ENCODE measurements at places on chromosomes 13 and 19.

DNA sequence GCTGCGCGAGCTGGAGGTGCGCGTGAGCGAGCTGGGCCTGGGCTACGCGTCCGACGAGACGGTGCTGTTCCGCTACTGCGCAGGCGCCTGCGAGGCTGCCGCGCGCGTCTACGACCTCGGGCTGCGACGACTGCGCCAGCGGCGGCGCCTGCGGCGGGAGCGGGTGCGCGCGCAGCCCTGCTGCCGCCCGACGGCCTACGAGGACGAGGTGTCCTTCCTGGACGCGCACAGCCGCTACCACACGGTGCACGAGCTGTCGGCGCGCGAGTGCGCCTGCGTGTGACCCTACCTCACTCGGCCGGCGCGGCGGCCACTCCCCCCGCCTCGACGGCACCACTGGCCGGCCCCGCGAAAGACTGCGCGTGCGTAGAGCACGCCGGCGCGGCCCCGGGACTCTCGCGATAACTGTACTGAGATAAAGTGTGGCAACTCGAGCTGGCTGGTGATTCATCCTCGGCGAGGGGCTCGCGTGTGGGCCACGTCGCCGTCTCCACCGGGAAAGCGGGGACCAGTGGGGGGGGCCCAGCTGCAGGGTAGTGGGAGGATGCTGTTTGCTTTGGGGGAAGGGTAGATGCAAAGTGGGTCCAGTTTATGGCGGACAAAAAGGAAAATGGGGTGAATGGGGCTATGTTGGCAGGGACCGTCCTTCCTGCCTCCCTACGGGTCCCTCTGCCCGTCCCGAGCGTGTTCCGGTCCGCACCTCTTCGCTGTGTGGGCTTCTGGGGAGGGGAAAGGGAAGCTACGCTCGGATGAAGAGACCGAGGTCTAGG, 11.4 kb downstream of the FUT6 start:
- DNase-seq = peak; percentile 40

- no peak for DNase-seq
These were observed 199.6 kb upstream of the IRS2 start for GRCh38 chr13:109985871-109986450.

GRCh38 chr13:76314495-76314894, 571.7 kb downstream of the KCTD12 start:
- DNase-seq = no peak

DNA sequence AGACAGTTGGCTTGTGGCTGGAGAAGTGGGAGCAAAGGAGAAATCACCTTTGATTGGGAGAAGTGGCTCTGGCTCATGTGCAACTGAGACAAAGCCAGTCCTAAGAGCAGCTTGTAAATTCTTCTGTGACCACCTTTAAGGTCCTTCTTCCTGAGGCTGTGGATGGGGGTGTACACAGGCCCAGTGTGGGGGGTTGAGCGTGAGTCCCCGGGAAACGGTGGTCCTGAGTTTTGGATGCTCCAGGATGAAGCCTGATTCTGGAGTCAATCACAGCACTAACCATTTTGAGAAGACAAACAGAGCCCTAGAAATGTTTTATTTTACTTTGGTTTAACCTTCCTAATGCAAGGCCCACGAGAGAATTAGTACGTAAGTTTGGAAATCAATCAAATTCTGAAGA, 3.9 kb upstream of the CEBPA start:
- no peak for DNase-seq

- DNase-seq = no peak
These were observed 1815.9 kb downstream of the PCDH9 start for GRCh38 chr13:65414187-65414586.

DNA sequence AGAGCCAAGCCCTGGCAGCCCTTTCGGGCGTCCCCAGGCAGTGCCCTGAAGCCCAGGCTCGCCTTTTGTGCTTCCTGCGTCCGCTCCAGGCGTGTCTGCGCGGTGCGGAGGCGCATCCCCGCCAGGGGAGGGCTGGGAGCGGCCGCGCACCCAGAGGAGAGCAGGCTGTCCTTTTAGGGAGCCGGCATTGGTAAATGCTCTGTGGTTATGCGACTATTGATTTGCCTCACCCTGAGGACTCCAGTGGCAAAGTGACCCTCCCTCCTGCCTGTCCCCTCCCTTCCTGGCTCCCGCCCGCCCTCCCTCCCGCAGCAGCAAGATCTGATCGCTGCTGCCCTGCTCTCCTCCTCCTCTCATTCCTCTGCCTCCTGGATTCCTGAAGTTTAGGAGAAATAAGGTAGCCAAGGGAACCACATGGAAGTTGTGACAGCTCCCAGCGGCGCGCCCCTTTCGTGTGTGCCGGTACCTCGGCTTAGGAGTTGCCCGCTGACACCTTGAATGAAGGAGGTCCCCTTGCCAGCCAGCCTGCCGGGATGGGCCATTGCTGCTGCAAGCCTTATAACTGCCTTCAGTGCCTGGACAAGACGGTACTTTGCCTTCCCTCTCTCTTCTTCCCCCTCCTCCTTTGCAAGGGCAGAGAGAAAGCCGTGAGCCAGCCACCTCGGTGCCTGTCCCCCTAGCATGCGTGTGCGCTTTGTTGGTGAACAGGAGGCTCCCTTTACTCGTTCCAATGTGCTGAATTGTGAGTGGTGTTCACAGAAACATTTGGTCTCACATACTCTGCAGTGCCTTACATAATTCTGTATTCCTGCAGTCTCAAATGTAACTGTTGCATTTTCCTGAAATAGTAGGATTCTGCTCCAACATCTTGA, 166.9 kb downstream of the SLC7A1 start:
- no peak for DNase-seq

DNA sequence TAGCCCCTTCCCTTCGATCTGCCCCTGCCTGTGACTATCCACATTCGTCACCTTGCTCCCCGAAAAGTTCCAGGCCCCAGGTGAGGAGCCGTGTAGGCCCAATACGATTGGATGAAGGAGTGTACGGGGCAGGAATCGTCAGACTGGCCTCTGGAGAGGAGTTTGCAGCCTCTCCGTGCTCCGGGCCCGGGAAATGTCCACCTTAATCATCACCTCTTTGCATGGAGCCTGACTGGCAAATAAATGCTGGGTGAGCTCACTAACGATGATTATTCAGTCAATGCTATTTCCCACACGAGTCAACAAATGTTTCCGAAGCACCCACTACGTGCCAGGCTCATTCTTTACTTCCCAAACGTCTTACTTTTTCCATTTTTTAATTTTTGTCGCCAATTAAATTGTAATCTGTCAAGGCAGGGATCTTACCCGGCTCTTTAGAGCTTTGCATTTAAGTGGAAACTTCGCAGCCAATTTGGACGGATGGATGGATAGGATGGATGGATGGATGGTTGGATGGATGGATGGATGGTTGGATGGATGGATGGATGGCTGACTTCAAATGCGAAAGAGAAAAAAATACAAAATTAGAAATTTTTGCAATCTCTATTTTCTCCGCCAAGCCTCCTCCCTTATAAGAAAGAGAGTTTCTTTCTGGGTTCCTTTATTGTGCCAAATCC, 45.8 kb downstream of the TGDS start:
- no peak for DNase-seq

GRCh38 chr13:44101347-44102083, 221.8 kb downstream of the LACC1 start:
- no peak for DNase-seq

DNA sequence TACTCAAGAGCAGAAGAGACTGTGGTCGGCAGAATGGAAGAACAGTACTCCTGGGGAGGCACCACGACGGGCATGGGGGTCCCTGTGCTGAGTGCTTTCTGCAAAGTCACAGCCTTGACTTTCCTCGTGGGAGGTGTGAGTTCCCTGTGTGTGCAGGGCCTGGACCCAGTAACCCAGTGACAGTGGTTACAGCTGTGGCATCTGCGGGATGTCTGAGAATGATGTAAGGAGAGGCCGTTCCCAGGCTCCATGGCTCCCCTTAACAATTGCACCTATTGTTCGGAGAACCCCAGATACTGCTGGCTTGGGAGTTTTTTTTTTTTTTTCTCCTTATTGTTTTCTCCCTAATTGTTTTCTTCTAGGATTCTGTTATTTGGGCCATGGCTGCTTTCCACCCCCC, 5.1 kb upstream of the NANOS2 start:
- DNase-seq = no peak

GRCh38 chr19:40578442-40578908, 1.8 kb downstream of the SHKBP1 start:
- no peak for DNase-seq

DNA sequence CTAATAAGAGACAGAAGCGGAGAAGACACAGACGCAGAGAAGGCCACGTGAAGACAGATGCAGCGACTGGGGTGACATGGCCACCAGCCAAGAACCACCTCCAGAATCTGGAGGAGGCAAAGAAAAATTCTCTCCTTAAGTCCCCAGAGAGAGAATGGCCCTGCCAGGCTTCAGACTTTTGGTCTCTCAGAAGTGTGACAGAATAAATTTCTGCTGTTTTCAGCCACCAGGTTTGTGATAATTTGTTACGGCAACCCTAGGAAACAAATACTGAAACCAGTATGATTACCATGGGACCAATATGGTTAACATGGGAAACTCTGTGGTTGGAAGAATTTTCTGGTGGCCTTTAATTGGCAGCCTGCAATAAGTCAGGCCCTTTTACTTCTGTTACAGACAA, 63.9 kb upstream of the DOCK9 start:
- no peak for DNase-seq

- DNase-seq = no peak
These were observed 4.7 kb upstream of the SLC5A5 start for GRCh38 chr19:17866964-17867486.

- DNase-seq = no peak
These were observed 30.3 kb downstream of the AP1M1 start for GRCh38 chr19:16227837-16228636.

DNA sequence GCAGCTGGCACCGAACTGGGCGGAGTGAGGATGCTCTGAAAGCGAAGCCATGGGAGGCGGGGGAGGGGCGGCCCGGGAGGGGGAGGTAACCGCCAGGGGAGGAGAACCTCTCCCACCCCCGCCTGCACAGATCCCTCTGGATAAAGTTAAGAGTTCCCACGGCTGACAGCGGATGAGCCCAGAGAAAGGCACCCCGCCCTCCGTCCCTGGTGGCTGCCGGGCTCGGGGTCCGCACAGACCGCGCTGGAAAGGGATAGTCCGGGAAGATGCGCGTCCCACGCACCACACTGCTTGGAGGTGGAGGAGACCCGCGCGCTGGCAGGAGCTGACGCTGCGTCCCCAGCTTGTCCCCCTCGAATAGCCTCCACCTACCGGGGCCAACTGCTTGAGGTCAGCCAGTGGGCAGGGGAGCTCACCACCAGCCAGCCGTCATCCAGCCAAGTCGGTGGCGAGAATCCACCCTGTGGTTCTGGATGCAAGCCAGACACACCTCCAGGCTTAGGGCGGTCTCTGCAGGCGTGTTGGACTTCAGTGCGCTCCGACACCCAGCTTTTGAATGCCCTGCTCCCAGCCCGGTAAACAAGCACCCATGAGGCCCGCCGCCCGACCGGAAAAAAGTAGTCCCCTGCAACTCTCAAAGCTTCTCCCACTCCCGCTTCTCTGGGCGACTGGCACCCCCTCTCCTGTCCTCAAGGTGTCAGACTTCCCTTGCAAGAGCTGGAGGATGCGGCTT, at the start of gene TRPC4:
Gene TRPC4, minus strand, starts transcription at position 17 of the 733 bp plus-strand sequence. CDS start 86,439 bp downstream, outside the sequence.
- no peak for DNase-seq

DNA sequence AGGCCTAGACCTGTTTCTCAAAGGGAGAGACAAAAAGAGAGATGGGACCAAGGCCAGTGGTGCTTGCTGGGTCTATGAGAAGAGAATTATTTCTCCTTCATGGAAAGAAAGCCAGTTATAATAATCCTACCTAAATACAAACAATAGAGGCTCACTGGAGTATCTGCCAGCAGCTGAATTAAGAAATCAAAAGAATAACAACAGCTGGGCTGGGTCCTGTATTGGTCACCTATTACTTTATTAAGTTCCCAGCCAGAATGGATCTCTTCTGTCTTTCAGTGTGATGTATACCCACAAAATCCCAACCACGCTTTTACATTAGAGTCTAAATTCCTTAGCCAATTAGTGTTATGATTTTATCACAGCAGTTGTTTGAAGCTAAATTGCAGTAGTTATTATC, 297.8 kb upstream of the DACH1 start:
- no peak for DNase-seq

DNA sequence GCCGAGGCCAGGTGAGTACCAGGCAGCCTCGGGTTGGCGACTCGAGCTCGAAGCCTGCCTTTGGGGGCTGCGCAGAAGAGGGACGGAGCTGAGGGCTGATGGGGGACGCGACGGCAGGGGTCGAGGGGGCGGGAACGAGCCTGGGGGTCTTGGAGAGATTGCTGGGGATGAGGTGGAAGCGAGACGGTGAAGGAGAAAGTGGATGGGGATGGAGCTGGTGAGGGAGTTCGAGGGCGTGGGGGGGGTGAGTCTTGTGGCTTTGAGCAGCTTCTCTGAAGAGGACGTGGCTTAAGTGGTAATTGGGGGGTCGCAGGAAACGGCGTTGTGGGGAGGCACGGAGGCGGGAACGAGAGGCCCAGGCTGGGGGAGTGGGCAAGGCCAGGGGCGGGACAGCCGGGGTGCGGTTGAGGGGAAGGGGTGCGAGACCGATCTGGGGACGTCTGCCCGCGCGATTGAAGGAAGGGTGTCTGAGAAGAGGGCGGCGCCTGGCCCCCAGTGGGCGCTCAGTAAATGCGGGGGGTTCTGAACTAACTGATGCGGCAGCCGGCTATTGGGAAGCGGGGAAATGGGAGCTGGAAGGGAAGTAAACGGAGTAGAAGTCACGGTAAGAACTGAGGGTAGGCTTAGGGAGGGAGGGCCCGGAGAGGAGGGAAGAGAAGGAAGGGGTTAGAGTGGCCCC, 426 bp downstream of the MYO9B start:
- DNase-seq = no peak

GRCh38 chr19:49771674-49772139, 4.9 kb downstream of the AP2A1 start:
- no peak for DNase-seq

DNA sequence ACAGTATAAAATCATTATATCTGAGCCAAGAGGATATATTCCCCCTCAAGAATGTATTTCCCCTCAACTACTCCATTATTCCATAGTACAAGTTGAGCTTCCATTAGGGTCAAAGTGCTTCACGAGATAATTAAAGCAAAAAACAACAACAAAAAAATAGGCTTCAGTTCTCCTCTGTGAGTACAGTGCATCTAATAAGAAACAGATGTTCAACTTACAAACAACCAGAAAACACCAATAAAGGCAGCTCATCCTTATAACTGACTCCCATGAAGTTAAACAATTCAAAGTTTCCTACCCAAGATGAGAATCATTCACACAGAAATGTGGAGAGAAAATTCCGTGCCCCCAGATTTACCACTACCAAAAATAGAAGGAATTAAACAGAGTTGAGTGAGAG, 854.4 kb downstream of the PCDH9 start:
- DNase-seq = no peak

All from esophagus squamous epithelium (tissue), 5 donors.